ENCODE measurements at places on chromosomes 3 and 15.

DNA sequence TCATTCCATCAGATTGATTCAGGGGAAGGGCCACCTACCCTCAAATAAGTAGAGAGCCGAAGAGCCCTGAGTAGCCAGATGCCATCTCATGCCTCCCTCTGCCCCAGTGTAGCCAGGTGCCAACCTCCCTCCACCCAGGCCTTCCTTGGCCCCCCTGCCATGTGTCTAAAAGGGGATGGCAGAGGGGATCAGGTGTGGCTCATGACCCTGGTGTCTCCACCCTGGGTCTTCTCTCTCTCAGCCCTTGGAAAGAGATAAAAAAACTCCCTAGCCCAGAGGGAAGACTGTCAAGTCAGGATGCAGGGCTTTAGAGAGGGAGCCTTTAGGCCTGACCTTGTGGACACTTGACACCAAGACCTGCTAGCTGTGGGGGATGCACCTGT lies 5.2 kb downstream of the GRM2 start:
- no peak for DNase-seq

- DNase-seq = no peak
These were observed 24.4 kb downstream of the TMEM45A start for GRCh38 chr3:100516838-100517237.

- DNase-seq = no peak
These were observed 121.2 kb upstream of the GAP43 start for GRCh38 chr3:115502128-115502527.

DNA sequence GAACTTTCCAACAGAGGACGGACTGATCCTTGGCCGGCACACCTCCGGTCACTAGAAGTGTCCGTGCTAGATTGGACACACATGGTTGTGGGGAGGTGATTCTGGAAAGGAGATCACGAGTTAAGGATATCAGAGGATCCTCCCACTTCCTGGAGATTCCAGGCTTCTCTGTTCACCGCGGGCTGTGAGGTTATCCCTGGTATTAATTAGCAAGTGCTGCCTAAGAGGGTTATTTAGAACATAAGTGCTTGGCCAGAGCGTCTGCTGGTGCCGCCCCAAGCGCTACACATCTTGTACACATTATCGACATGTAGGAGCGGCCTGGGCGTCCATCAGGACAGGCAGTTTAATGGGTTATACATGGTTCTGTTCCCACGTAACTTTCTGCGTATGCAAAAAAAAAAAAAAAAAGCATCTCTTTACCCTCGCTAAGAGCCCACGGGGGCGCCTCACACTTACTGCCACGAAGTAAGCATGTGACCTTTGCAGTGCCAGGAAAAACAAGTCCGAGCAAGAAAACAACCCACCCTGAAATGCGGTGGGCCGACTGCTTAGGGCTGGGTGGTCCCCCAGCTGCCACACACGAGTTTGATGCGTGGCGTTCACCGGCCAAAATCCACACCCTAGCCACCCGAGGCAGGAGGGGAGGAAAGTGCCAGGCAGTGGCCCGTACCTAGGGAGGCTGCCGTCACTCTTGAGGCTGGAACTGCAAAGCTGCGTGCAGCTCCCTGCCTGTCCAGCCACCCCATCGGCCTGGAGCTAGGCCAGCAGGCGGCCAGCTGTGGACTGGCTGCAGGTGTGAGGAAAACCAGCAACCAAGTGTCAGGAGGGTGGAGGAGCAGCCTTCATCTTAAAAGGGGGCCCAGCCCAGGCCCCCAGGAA lies 78.0 kb downstream of the CPN2 start:
- DNase-seq = no peak

DNA sequence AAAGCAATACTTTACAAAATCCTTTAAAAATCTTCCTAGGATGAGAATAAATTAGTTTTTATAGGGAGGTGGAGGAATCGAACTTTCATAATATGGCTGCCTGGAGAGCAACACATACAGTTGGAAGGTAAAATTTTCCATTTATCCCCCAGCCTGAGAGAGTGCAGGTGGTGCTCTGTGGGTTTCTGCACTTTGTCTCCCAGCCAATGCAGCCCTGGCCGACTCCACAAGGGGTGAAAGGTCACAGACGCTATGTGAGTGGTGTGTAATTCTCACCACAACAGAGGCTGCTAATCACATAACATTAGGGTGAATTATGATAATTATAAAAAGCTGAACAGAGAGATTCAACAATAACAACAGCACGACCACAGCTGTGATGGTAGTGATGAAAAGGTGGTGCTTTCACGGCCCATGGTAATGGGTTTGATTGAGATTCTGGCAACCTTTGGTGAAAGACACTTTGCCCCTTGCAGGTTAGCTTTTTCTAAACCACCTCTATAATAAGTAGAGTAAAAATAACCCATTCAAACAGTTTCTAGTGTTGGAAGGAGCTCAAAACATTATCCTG lies 30.1 kb upstream of the NANOGP8 start:
- peak; percentile 99 for DNase-seq

GRCh38 chr3:152255290-152255689 lies 13.4 kb upstream of the MBNL1 start:
- no peak for DNase-seq

- no peak for DNase-seq
These were observed 44.8 kb upstream of the CCDC174 start for GRCh38 chr3:14606669-14607339.

GRCh38 chr3:69091389-69092029 lies 6.8 kb downstream of the ARL6IP5 start:
- no peak for DNase-seq

DNA sequence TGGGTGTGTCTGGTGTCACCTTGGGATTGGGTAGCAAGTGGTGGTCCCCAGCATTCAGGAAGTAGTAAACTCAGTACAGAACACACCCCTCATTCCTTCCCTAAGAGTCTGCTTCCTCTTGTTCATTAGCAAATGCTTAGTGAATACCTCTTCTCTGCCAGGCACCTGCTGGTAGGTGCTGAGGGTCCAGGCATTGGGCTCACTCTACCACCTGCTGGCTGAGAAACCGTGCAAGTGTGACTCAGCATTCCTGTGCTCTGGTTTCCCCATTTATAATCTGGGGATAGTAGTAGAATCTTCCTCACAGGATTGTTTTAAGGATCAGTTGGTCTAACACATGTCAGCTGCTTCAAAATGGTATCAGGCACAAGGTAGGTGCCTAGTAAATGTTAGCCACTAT lies 4.8 kb downstream of the SHF start:
- no peak for DNase-seq

DNA sequence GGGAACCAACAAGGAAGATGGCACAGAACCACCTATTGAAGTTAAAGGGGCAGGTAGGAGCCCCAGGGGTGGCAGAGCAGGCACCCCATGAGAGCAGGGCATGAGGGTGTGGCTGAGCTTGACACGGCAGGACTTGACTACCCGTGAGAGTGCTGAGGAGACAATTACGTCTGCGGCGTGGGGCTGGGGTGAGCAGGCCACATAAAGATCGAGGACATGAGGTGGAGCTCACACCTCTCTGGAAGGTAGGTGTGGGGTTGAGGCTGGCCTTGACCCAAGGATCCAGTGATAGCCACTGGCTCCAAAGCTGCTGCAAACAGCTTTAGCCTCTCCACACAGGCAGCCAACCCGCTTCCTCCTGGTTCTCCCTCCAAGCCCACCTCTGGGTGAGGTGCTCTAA lies 64.5 kb downstream of the PCSK6 start:
- DNase-seq = no peak

- no peak for DNase-seq
These were observed 175.8 kb downstream of the THSD4 start for GRCh38 chr15:71290881-71291635.

DNA sequence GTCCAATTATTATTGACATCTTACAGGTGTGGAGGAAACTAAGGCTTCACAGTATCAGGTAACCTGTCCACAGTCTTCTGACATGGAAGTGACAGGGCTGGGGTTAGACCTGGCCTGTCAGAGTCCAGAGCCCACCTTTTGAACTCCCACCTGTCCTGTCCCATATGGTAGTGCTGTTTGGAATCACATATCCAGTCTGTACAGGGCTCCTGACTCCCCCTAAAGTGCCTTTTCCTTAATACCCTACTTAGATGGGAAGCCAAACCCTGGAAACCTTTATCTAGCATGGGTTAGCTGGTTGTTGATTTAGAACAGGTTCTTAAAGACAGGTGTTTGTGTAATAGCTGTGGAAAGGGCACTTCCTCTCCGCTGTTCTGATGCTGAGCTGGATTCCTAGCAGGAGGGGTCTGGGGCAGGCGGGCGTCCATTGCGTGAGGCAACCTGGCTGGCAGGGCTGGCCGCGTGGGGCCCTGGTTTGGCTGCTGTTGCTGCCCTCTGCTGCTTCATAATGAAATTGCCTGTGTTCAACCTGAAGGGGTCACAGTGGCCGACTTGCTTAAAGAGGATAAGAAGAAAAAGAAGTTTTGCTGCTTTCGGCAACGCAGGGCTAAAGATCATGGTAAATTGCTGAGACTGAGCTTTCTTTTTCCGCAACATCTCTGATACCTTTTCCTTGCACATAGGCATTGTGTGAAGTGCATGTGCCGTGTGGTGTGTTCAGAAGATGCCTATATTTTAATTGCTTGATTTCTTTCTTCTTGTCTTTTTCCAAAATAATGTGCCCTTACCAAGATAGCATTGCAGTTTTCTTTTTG lies 136.2 kb downstream of the CHDH start:
- DNase-seq = no peak

DNA sequence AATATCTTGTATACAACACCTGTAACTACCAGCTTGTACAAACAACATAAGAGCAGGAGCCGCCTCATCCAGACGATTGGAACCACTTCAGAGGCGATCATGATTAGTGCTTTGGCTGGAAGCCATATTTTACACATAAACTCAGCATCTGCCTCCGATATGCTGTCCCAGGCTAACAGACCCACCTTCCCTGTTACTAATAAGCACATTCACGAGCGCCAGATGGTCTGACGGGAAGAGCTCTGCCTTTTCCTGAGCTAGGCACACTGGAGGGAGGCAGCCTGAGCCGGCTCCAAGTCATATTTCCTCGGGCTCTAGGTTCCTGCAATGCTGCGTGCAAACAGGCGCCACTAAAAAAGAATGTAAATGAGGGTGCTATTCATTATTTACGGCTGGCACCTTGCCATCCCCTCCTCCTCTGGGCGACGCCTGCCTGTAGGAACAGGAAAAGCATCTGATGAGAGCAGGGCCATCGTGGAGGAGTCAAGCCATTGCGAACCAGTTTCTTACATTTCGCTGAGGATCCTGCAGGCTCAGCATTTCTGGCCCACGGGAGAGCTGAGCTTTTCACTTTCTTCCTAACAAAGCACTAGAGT lies 98.2 kb downstream of the ANXA2 start:
- DNase-seq = peak; percentile 96

- DNase-seq = no peak
These were observed 94.5 kb downstream of the FNDC3B start for GRCh38 chr3:172133838-172134237.

GRCh38 chr3:12452361-12453330 lies 31.6 kb upstream of the TSEN2 start:
- DNase-seq = no peak

DNA sequence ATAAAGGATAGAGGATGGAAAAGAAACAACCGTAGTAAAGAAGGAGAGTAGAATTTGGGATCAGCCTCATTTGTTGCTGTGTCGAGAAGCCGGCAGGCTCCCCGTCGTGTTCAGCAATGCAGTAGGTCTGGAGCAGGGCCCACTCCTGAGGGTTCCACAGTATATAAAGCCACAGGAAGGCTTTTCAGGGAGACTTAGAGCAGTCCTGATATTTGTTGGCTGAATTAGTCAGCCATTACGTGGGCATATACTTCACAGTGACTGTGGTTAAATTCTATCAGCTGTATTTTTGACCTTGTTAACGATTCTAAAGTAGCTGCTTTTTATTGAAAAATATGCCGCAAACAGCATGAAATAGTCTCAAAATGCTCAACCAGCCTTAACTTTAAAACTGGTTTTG lies 149.5 kb downstream of the ITPR1 start:
- DNase-seq = no peak

GRCh38 chr3:194134757-194135515 lies 1.0 kb upstream of the HES1 start:
- peak; percentile 96 for DNase-seq

- DNase-seq = no peak
These were observed 4.9 kb downstream of the TM6SF1 start for GRCh38 chr15:83112233-83112955.

DNA sequence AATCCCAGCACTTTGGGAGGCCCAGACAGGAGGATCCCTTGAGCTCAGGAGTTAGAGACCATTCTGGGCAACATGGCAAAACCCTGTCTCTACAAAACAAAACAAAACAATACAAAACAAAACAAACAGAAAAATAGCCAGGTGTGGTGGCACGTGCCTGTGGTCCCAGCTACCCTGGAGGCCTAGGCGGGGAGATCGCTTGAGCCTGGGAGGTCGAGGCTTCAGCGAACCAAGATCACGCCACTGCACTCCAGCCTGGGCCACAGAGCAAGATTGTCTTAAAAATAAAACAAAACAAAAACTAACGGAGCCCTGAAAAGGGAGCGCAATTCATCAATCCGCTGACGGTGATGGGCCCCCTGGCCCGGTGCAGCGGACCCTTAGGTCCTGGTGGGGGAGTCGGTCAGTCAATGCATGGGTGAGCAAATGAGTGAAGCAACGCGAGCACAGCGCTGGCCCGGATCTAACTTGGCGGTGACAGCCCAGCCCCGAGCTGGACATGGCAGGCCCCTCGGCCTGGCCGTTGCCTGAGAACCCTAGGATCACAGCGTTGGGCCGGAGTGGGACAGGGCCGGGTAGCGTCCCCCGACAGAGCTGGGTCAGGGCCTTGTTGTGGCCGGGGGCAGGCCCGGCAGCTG lies 52.4 kb upstream of the BLM start:
- no peak for DNase-seq

- no peak for DNase-seq
These were observed 65.0 kb downstream of the TRIM69 start for GRCh38 chr15:44801364-44801763.

DNA sequence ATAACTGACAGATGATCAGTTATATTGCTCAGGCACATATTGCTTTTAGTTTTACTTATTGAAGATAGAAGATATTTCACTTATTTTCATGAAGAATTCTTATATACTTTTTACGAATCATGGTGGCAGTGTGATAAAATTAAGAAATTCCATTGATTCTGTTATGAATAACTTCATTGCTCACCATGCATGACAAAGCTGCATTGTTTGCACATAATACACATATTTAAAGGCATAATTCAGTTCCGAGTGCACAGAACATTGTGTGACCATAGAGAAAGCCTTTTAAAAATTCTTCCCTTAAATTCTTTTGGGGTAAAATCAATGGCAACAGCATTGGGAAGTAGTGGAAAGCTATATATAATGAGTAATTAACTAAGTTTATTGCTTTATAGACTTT lies 82.5 kb upstream of the NAALADL2 start:
- DNase-seq = no peak

DNA sequence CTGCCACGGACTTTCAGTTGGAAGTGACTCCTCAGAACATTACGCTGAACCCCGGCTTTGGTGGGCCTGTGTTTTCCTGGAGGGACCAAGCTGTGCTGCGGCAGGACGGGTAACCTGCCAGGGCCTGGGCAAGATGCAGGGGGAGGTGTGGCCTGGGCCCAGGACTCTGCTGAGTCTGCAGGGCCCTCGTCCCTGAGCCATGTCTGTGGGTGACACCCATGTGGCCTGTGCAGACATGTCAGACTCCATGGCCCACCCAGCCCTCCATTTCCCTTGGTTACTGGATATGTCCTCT lies 4.9 kb upstream of the ITIH3 start:
- DNase-seq = no peak

- no peak for DNase-seq
These were observed 60.9 kb downstream of the MGLL start for GRCh38 chr3:127761441-127761801.

All from NCI-H2081 treated with DMSO at 0.1 percent for 48 hours (cell line).